ENCODE measurements at places on chromosomes 6 and 20. TPM values are rescaled to one million over a fixed set of nuclear protein-coding genes. Genes with fewer than 3 reads are reported as not detected.

The HNF4A gene
- total RNA-seq, result 26.0 TPM

The SOD2 gene
- total RNA-seq, result 1,836 TPM

The MCHR2 gene
- total RNA-seq, result not detected

The ZC2HC1B gene
- not detected for total RNA-seq

The MLIP gene
- total RNA-seq, result 2.4 TPM

The TCP11 gene
- total RNA-seq, result 0.50 TPM

- DNase-seq, result no peak
- no peak overlapping the region for H3K4me3 ChIP-seq
- no peaks in the 10 kb centered on the region for H3K4me1 ChIP-seq
- H3K27me3 ChIP-seq, result no peaks in the 10 kb centered on the region
- no peaks in the 10 kb centered on the region for H3K36me3 ChIP-seq
- no peak overlapping the region for H3K27ac ChIP-seq
Measured at GRCh38 chr6:52909131-52909530, 367 bp downstream of the GSTA3 start.

DNA sequence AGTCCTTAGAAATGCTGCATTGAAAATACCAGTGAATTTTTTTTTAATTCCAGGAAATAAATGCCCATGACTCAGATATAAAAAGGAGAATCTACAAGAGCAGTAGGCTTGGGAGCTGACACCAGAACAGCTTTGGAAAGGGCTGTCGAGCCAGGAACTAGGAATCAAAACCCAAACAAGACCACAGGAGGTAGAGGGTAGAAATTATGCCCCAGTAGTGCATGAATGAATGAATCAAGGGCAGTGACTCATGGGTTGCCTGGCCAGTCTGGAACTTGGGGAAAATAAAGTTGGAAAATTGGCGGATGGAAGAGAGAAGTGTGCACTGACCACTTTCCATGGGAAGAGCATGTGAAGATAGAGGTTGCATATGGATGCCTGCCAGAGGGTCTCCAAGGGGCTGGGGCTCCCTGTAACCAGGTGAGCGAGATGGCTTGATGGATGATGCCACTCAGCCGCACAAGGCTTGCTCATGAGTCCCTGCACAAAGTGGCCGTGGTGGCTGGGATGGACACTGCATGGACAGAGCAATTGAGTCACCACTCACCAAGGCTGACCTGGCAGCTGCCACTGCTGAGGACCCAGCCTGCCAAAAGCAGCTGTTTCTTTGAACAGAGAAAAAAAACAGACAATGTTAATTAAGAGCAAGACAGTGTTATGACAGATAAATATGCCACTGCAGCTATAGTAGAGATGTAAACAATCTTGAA lies 15.2 kb upstream of the MCCD1 start:
- no peak for DNase-seq
- H3K27me3 ChIP-seq, result no peaks in the 10 kb centered on the region
- H3K4me3 ChIP-seq, result no peak overlapping the region
- no peak overlapping the region for H3K27ac ChIP-seq
- H3K36me3 ChIP-seq, result peaks cover 3% of the 10 kb centered on the region

GRCh38 chr6:5936140-5936539 lies 70.6 kb downstream of the NRN1 start:
- no peaks in the 10 kb centered on the region for H3K36me3 ChIP-seq
- no peaks in the 10 kb centered on the region for H3K4me1 ChIP-seq
- H3K27ac ChIP-seq, result no peak overlapping the region
- no peaks in the 10 kb centered on the region for H3K27me3 ChIP-seq

GRCh38 chr6:163585932-163586437 lies 171.5 kb downstream of the QKI start:
- DNase-seq, result no peak
- no peaks in the 10 kb centered on the region for H3K4me1 ChIP-seq
- no peak overlapping the region for H3K4me3 ChIP-seq

DNA sequence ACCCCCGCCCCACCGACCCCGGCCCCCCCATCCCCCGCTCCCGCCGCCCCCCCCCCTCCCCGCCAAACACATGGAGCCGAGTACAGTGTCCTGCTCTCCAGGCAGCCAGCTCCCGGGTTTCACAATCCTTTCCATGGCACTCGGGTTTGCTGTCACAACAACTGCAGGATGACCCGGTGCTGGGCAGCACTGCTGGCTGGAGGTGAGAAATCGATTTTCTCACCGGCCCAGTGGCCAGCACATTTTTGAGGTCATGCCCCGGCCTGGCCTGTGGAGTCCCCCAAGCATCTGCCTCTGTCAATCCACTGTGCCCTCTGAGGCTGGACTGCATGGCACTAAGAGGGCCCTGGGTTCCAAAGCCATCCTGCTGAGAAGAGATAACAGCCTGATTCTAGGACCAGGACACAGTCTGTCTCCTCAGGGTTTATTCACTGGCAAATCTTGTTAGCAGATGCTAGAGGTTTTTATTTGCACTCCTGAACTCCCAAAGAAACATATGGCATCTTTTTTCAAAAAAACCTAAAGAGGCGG lies 129.5 kb downstream of the NFATC2 start:
- no peaks in the 10 kb centered on the region for H3K36me3 ChIP-seq
- no peaks in the 10 kb centered on the region for H3K27me3 ChIP-seq
- no peak overlapping the region for H3K27ac ChIP-seq
- H3K4me3 ChIP-seq, result no peak overlapping the region
- DNase-seq, result no peak

- no peak overlapping the region for H3K27ac ChIP-seq
- H3K4me1 ChIP-seq, result peaks cover 5% of the 10 kb centered on the region
- H3K27me3 ChIP-seq, result no peaks in the 10 kb centered on the region
- no peak overlapping the region for H3K4me3 ChIP-seq
Measured at GRCh38 chr20:1383623-1384404, 9.0 kb downstream of the FKBP1A start.

DNA sequence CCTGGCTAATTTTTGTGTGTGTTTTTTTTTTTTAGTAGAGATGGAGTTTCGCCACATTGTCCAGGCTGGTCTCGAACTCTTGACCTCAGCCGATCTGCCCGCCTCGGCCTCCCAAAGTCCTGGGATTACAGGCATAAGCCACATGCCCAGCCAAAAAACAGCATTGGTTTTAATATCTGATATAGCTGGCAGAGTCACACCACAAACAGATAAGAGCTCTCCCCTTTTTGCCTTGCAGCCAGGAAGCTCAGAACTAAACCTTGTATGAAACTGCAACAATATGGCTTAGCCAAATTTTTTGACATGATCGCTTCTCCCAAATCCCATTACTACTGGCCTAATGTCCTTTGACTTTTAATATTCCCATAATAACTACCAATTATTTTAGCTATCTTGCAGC lies 4.9 kb downstream of the ACOT8 start:
- no peak overlapping the region for H3K4me3 ChIP-seq
- H3K27me3 ChIP-seq, result no peaks in the 10 kb centered on the region
- H3K36me3 ChIP-seq, result peaks cover 2% of the 10 kb centered on the region
- no peaks in the 10 kb centered on the region for H3K4me1 ChIP-seq

- no peak overlapping the region for H3K27ac ChIP-seq
- no peak for DNase-seq
- no peaks in the 10 kb centered on the region for H3K4me1 ChIP-seq
- H3K27me3 ChIP-seq, result no peaks in the 10 kb centered on the region
Measured at GRCh38 chr6:107554918-107555317, 65.0 kb downstream of the SOBP start.

DNA sequence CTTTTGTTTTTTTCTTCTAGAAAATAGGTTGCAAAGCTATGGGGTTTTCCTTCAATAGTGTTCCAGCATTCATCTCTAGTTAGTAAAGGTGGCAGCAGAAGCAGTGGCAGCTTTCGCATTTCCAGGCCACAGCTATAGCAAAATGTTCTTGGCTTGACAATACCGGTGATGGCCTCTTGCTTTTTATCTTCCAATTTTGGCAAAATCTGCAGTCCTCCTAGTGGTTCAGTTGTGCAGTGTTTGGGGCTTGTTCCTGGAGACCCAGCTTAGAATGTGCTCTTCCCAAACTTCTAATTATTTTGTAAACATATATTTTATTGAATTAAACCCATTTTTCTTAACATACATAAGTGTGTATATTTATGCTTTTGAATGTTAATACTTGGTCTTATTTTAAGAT lies 370.6 kb upstream of the MAN1A1 start:
- no peak for DNase-seq
- no peaks in the 10 kb centered on the region for H3K27me3 ChIP-seq
- no peaks in the 10 kb centered on the region for H3K36me3 ChIP-seq
- H3K4me1 ChIP-seq, result no peaks in the 10 kb centered on the region
- no peak overlapping the region for H3K27ac ChIP-seq
- no peak overlapping the region for H3K4me3 ChIP-seq

- DNase-seq, result no peak
- no peaks in the 10 kb centered on the region for H3K27me3 ChIP-seq
- H3K27ac ChIP-seq, result no peak overlapping the region
- no peaks in the 10 kb centered on the region for H3K36me3 ChIP-seq
- H3K4me3 ChIP-seq, result no peak overlapping the region
- H3K4me1 ChIP-seq, result no peaks in the 10 kb centered on the region
Measured at GRCh38 chr6:4575714-4576113, 200.5 kb upstream of the CDYL start.

DNA sequence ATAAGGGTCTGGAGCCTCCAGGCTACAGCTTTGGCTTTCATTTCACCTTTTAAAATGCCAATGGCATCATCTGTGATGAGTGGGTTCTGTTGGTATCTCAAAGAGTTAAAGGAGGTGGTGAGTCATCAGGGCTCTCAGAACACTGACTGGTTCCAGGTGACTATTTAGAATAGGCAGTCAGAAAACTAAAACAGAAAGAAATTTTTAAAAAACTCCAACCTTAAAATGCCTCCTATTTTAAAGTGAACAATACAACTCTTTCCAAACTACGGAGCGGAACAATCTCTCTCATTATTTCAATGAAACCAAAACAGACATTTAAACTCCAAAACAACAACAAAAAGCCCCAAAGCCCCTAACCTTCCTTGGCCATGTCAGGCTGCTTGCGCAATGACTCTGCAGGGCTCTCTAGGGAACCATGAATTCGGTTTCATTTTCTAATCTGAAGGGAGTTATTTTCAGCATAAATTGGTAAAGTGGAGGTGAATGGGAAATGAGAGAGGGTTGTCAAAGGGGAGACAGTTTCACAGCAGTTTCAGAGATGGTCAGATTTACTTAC lies 194.9 kb downstream of the KIF6 start:
- DNase-seq, result no peak
- H3K4me3 ChIP-seq, result no peak overlapping the region
- H3K36me3 ChIP-seq, result no peaks in the 10 kb centered on the region
- H3K4me1 ChIP-seq, result no peaks in the 10 kb centered on the region
